ENCODE measurements at places on chromosomes 1 and 21. TPM values are rescaled to one million over a fixed set of nuclear protein-coding genes. Genes with fewer than 3 reads are reported as not detected.
A peak's percentile ranks its signal among the peaks of the same experiment; 100 is the strongest.

- no peak for DNase-seq
Measured at GRCh38 chr21:34333121-34333739, 30.6 kb upstream of the KCNE2 start.

The MR1 gene
- 19.6 TPM for total RNA-seq

The C1orf210 gene
- 1.1 TPM for total RNA-seq

- DNase-seq: no peak
Measured at GRCh38 chr1:26164861-26165842, 3.6 kb downstream of the C1orf232 start.

DNA sequence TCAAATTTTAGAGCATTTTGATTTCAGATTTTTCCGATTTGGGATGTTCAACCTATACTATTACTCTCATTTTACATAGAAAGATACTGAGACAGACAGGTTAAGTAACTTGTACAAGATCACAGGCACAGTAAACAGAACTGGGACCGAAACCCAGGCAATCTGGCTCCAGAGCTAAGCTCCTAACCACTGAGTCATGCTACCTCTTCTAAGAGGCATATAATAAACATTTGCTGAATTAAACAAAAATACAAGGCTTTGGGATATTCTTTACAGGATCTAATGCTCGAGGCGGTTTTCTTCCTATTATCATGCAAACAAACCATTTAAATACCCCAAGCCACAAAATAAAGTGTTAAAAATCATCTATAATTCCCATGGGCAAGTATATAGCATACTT, 50.3 kb downstream of the MCOLN2 start:
- no peak for DNase-seq

DNA sequence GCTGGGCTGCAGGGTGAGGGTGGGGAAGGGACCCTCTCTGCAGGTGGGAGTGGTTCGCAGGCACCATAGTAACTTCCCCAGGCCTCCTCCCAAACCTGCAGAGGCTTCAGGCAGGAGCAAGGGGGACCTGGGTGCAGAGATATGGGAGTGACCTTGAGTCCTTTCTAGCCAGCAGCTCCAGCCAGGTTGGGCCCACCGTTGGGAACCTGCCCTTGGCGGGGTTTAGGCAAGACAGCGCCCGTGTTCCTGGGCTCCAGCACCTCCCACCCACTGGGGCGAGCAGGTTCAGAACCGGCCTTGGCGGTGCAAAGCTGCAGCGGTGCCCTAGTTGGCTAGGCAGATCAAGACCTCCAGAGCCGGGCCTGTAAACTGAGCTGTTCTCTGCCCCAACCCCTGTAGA, 2.2 kb upstream of the PRDM16 start:
- no peak for DNase-seq

GRCh38 chr1:83545066-83545862, 453.7 kb downstream of the TTLL7 start:
- no peak for DNase-seq

GRCh38 chr21:42630626-42631025, 22.8 kb upstream of the PDE9A start:
- no peak for DNase-seq

The EPHA8 gene
- total RNA-seq: not detected

- no peak for DNase-seq
Measured at GRCh38 chr1:86504137-86504479, 35.4 kb downstream of the CLCA1 start.

- DNase-seq: no peak
Measured at GRCh38 chr1:92310185-92310597, 11.3 kb downstream of the RPAP2 start.

DNA sequence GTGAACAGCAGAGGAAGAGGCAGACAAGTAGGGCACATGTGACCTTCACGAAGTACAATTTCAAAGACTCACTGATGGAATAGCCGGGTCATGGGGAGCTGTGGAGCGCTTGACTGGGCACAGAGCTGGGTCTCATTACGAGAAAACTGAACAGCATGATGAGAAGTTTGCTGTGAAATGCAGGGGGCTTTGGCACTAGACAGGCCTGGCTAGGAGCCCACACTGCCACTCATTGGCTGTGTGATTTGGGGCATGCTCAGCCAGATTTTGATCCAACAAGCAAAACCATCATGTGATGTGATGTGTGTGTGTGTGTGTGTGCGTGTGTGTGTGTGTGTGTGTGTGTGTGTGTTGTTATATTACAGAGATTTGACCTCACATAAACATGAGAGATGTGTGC, 4.9 kb upstream of the IFNGR2 start:
- DNase-seq: no peak

GRCh38 chr1:47898133-47898845, 98.9 kb downstream of the TRABD2B start:
- DNase-seq: no peak

GRCh38 chr1:207938016-207938415, 27.1 kb upstream of the CD34 start:
- no peak for DNase-seq

- no peak for DNase-seq
Measured at GRCh38 chr1:25958465-25958864, 39.4 kb downstream of the PAFAH2 start.

The OR2AK2 gene
- total RNA-seq: not detected

- DNase-seq: no peak
Measured at GRCh38 chr1:47684964-47685762, 247.3 kb downstream of the FOXD2 start.

- peak; percentile 18 for DNase-seq
Measured at GRCh38 chr21:46124083-46124925, 26.4 kb downstream of the COL6A2 start.

DNA sequence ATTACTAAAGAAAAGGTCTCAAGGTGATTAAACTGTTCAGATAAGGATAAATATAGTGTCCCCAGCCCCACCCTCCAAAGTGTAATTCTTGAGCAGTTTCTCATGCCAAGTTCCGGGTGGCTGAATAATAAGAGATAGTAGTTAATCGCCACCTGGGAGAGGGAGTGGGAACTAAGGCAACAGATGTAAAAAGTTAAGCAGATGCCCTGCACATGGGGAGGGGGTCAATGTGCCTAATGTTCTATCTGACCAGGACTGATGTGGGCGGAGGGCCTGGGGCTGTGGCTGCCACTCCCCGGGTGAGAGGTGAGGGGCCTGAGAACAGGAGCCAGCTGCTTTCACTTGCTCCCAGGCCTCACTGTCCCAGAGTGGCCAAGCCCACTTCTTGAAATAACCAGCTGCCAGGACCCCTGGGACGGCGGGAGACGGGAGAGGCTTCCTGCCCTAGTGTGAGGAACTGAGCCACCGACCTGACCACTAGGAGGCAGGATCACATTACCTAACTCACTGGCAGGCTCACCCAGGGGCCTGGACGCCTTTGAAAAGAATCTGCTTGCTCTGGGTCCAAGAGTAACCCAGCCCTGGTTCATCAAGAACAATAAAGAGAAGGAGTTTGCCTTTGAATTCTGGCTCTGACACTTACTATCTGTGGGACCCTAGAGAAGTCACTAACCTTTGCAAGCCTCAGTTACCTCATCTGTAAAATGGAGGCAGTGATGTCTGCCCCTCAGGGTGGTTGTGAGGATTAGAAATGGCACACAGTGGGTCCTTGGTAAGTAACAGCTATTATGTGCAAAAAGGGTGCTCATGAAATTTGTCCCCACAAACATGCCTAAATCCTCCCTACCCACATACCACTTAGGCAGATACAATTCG, 179.2 kb downstream of the ATG4C start:
- no peak for DNase-seq

DNA sequence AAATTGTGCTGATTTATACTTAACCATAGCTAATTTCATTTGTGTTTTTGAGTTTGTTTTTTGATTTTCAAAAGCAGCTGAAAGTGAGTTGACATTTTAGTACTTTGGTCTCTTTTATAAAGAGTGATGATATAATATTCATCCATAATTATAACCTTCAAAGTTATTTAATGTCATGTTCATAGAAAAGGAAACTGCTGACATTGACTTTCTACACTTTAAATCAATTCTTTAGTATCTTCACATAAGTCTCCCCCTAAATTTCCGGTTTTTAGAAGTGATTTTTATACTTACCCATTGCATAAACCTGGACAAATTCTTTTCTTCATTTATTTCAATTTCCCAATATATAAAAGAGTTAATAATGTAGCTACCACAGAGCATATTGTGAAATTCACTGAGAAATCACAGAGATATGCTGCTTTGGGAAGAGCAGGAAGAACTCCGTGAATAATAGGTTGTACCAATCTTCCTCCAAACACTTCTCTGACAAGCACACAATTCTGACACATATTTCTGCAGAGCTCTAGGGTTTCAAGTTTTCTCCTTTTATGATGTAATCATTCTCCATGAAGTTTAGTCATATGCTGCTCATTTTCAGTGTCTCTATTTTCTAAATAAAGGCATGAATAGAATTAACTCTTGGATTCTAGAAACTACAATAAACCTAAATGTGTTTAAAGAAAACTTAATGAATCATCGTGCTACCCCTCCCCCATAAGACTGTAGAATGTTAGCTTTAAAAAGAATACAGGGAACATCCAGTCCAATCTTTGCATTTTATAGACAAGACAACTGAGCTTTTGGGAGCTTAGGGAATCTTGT, 25.6 kb upstream of the CDC42BPA start:
- DNase-seq: no peak

DNA sequence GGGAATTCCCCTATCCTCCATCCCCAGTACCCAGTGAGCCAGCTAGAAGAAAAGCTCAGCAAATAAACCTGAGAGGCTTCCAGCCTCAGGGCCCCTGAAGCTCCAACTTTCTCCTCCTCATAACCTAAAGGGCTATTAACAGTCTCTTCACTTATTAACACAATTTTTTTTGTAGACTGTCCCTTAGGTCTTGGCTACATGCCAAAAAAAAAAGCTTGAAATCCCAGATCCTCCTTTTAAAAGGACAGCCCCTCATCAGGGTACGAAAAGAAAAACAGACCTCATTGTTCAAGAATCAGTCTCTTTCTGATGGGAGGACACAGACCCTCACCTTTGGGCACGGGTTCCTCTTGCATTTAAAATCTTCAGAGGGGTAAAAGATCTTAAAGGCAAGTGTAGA, 72.8 kb upstream of the CD1D start:
- no peak for DNase-seq

DNA sequence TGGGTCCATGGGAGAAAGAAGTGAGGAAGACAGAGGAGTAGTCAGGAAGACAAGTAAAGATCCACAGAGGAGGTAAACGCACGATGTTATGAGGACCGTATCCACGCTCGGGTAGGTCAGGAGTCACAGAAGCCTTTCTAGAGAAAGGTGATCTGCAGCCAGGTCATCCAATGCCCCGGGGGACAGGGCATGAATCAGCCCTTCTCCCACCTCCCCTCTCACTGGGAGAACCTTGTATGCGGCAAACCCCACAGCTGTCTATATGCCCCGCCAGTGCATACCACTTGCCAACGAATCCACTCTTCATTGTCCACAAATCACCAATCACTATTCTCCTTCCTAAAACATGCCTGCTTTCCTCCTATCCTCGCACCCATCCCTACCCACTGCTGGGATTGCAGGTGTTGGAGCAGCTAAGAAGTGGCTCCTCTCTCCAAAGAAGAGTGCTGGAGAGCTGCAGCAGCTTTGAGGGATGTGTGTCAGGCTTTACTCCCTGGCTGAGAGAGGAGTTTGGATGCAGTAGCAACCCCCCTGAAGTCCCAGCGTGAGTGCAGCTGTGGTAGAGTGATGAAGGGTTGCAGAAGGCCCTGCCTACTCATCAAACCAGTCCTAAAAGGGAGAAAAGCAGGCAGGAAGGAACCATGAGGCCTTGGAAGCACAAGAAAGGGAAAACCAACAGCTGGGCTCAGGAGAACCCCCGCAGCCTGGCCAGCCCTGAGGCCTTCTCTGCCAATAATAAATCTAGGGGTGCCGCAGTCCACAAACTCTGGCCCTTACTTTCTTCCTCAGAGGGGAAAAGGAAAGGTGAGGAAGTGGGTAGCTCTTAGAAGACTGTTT, 102.2 kb upstream of the GADD45A start:
- peak; percentile 47 for DNase-seq

GRCh38 chr1:221072214-221072613, 193.0 kb downstream of the HLX start:
- DNase-seq: no peak

DNA sequence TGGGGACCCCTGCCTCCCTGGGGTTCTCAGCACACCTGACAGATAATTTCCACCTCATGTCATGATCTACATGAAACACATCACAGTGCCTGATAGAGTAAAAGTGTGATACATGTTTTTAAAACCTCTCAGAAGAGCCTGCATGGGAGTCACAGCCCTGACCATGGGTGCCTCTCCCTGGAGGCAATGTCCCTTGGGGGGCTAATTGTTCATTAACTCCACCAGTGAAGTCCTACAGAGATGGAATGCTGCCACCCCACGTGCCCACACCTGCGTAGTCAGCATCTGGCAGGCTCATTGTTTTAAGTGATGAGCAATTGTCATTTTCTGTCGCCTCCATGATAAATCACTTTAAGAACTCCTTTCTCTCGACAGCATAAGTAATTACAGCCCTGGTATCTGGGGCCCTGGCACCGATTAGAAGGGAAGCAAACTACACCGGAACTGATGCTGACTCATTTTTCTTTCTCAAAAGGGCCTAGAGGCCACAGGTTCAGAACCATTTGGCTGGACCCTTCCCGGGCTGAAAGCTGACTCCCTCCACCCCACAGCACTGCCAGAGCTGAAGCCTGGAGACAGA, 109.6 kb upstream of the GJB5 start:
- DNase-seq: no peak

- no peak for DNase-seq
Measured at GRCh38 chr21:40291560-40291959, 424.3 kb downstream of the PCP4 start.

GRCh38 chr1:43243299-43243698, 26.5 kb upstream of the TMEM125 start:
- DNase-seq: no peak

GRCh38 chr1:4796161-4797015, 142.0 kb downstream of the AJAP1 start:
- no peak for DNase-seq

DNA sequence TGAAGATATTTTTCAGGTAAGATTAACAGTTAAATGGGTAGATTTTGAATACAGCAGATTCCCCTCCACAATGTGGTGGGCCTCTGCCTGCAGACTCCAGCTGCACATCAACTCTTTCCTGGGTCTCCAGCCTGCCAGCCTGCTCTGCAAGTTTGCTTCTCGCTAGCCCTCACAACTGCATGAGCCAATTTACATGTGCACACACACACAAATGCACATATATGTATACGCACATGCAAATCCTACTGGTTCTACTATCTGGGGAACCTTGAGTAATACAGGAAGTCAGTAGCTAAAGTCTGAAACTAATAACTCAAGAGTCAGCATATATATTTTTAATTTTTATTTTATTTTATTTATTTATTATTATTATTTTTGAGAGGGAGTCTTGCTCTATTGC, 34.8 kb upstream of the QSOX1 start:
- DNase-seq: no peak

DNA sequence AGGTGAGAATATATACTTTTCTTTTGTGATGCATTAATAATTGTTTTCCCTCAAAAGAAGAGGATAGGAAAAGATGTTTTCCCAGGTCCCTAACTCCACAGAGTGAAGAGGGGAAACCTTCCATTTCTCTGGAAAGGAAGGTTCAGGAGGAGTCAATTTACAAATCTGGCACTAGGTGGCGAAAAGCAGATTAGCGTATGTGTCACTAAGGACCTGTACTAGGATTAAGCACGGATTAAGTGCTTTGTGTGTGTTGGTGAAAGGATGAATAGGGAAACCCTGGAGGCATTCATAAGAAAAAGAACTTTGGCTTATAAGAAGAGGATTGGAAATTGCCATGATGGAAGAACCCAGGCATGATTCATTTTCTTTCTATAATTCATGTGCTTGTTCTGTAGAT, 410.1 kb upstream of the PLXNA2 start:
- no peak for DNase-seq

- peak; percentile 12 for DNase-seq
Measured at GRCh38 chr21:44434936-44435635, 20.2 kb upstream of the LRRC3 start.

The DIRAS3 gene
- total RNA-seq: 44.4 TPM

Data from ovary (tissue), 10 donors.